ENCODE measurements at places on chromosomes 5 and 9. TPM values are rescaled to one million over a fixed set of nuclear protein-coding genes. Genes with fewer than 3 reads are reported as not detected.

WHRN gene
- 3.4 TPM for polyA plus RNA-seq

SPINK6 gene
- polyA plus RNA-seq = 0.06 TPM

INSL6 gene
- not detected for polyA plus RNA-seq

GPR151 gene
- polyA plus RNA-seq = not detected

TEX48 gene
- polyA plus RNA-seq = not detected

ANKRD18A gene
- 1.2 TPM for polyA plus RNA-seq

IFNA16 gene
- not detected for polyA plus RNA-seq

C5 gene
- polyA plus RNA-seq = 1.0 TPM

PCDHB1 gene
- polyA plus RNA-seq = not detected

TJP2 gene
- polyA plus RNA-seq = 63.9 TPM

DRD1 gene
- polyA plus RNA-seq = 0.02 TPM

GRM6 gene
- not detected for polyA plus RNA-seq

GABRA6 gene
- not detected for polyA plus RNA-seq

ZBTB6 gene
- polyA plus RNA-seq = 3.1 TPM

GZMA gene
- 2.8 TPM for polyA plus RNA-seq

Measured in esophagus (tissue), 2 donors.